Endothelial cell of umbilical vein (primary cell): ENCODE measurements at places on chromosomes 6 and 20. TPM values are rescaled to one million over a fixed set of nuclear protein-coding genes. Genes with fewer than 3 reads are reported as not detected.

DNA sequence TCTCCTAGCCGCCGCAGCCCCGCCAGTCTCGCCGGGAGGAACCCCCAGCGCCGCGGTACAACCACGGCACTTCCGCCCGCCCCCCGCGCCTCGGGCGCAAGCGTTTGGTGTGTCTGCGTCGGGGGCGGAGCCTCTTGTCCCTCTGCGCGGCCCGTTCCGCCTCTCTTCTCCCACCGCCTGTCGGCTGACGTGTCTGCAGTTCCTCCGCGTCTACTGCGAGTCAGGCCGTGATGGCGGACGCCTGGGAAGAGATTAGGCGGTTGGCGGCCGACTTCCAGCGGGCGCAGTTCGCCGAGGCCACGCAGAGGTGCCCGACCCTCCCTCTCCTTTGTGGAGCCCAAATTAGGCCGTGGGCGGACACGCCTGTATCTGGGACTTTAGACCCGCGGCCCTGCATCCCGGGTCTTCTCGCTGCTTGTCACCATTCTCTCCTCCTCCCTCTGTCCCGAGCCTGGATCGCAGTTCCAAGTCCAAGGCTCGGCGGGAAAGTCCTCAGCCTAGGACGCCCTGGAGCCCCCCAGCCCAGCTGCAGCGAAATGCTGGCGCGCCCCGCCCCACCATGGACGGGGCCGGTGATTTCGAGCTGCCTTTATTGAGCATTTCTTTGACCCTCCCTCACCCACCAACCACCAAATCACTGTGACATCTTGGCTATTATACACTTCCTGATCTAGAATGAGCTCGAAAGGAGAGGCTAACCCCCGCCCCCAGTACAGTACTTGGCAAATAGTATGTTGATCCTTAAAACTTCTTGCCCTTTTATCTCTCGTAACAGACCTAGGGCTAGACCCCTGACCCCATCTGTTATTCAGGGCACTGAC, at the start of gene UFL1:
UFL1 (plus strand) TSS at position 163 of the 821 bp plus-strand sequence; CDS start at position 231, 68 bp downstream.
- peaks cover 16% of the 10 kb centered on the region for H3K4me1 ChIP-seq
- no peaks in the 10 kb centered on the region for H3K27me3 ChIP-seq
- no peaks in the 10 kb centered on the region for H3K36me3 ChIP-seq
- peak; percentile 95 for DNase-seq
- H3K4me3 ChIP-seq: peak within 1 kb of the TSS; percentile 63
- H3K27ac ChIP-seq: peak within 1 kb of the TSS; percentile 92

GRCh38 chr6:1388630-1389368, 577 bp upstream of the FOXF2 start:
- H3K36me3 ChIP-seq: no peaks in the 10 kb centered on the region
- no peak overlapping the region for H3K4me3 ChIP-seq
- H3K4me1 ChIP-seq: no peaks in the 10 kb centered on the region
- no peak for DNase-seq
- peaks cover 81% of the 10 kb centered on the region for H3K27me3 ChIP-seq

GRCh38 chr6:137549106-137549505, 54.9 kb upstream of the OLIG3 start:
- no peak for DNase-seq
- no peak overlapping the region for H3K4me3 ChIP-seq
- no peaks in the 10 kb centered on the region for H3K27me3 ChIP-seq
- H3K36me3 ChIP-seq: no peaks in the 10 kb centered on the region
- H3K4me1 ChIP-seq: no peaks in the 10 kb centered on the region
- H3K27ac ChIP-seq: no peak overlapping the region

DNA sequence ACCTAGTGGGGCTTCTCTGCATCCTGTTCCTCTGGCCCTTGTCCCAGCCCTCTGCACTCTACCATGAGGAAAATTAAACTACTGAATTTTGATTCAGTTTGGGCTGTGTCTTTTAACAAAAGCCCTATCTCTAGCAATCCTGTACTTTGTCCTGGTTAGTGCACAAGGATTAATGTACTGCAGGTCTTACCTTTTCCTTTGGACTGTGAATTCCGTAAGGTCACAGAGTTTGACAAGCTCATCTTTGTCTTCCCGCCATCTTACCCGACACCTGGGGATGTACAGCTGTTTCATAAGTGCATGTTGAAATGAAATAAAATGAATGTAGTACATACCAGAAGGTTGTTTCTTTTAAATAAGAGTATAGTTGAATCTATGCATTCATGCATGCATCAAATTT, 41.5 kb upstream of the MYLIP start:
- DNase-seq: no peak
- peaks cover 6% of the 10 kb centered on the region for H3K4me1 ChIP-seq
- no peak overlapping the region for H3K4me3 ChIP-seq
- no peaks in the 10 kb centered on the region for H3K36me3 ChIP-seq
- no peaks in the 10 kb centered on the region for H3K27me3 ChIP-seq

SOX12 gene
- 32.2 and 37.7 TPM in 2 replicates for total RNA-seq

AKAP12 gene
- total RNA-seq: 340 and 362 TPM in 2 replicates
